Activated CD4-positive, CD25-positive, alpha-beta regulatory T cell (primary cell): ENCODE measurements at places on chromosomes 5 and 9.

- DNase-seq = no peak
These were observed 281.3 kb downstream of the ARHGAP26 start for GRCh38 chr5:143051244-143052058.

GRCh38 chr9:96565671-96566497 lies 53.8 kb downstream of the CDC14B start:
- DNase-seq = no peak

DNA sequence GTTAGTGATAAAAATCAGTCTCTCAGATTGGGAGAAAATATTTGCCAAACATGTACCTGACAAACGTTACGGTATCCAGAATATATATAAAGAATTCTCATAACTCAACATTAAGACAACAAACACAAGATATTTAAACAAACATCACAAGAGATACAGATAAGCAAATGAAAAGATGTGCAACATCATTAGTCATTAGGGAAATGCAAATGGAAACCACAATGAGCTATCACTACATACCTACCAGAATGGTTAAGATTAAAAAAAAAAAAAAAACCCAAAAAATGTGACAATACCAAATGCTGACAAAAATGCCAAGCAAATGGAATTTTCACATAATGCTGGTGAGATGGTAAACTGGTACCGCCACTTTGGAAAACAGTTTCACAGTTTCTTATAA lies 15.4 kb downstream of the CERT1 start:
- DNase-seq = no peak

DNA sequence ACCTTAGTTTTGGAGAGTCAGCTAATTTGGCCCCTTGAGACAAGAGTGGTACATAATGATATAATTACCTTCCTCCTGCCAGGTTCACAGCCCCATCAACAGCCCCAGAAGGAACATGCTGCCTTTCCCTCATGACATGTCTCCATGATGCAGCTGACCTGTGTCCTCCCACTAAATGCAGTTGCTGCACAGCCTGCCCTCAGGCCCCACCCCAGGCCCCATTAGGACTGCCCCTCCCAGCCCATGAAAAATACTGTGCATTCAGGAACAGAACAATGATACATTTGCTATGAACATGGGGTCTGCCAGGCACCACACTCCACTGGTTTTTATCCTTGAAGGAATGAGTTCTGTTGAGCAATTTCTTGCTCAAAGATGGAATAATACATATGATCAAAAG lies 176.4 kb downstream of the C5orf15 start:
- DNase-seq = no peak

DNA sequence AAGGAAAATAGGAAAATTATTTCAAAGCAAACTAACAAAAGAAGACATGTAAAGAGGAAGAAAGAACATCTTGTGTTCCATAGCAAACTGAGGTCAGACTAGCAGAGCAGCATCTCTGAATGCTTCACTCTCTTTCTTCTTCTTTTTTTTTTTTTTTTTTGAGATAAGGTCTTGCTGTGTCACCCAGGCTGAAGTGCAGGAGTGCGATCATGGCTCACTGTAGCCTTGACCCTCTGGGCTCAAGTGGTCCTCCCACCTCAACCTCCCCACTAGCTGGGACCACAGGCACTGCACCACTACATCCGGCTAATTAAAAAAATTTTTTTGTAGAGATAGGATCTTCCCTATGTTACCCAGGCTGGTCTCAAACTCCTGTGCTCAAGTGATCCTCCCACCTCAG lies 36.6 kb downstream of the MELK start:
- DNase-seq = no peak

DNA sequence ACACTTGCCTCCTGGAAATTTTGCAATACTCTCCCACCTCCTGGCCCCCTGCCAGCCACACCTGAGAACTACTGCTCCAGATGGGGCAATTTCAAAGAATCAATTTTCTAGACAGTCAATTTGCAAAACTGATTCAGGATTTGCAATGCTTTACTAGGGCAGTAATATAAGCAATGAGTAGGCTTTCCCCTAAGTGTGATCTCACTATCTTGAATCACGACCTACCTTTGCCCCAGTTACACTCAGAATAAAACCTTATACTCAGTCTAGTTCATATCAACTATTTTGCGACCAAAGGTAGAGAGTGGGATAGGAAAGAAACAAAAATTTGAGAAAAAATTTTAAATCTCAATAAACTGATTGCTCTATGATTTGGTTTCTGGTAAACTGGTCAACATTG lies 54.4 kb downstream of the DROSHA start:
- no peak for DNase-seq

- no peak for DNase-seq
These were observed 8.5 kb downstream of the GIN1 start for GRCh38 chr5:103111468-103111867.

DNA sequence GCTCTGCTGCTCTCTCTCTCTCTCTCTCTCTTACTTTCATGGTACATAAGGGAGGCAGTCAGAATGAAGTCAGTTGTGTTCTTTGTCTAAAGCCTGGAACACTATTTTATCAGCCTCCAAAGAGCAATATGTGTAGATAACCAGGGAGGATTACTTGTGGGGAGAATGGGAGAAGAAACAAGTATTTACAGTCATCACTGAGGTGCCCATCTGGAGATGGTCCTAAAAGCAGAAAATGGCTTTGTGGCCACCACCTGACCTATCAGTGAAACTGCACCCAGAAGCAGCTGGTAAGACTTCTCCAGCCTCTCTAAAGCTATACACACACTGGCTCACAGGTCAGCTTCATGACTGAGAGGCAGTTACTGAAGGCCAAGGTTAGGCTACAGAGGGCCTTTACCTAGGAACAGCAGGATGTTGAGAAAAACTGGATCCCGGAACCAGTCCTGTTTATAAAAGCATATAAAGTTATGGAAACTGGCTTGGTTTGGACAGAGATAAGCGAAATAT lies 75.1 kb downstream of the MRPS27 start:
- DNase-seq = no peak

DNA sequence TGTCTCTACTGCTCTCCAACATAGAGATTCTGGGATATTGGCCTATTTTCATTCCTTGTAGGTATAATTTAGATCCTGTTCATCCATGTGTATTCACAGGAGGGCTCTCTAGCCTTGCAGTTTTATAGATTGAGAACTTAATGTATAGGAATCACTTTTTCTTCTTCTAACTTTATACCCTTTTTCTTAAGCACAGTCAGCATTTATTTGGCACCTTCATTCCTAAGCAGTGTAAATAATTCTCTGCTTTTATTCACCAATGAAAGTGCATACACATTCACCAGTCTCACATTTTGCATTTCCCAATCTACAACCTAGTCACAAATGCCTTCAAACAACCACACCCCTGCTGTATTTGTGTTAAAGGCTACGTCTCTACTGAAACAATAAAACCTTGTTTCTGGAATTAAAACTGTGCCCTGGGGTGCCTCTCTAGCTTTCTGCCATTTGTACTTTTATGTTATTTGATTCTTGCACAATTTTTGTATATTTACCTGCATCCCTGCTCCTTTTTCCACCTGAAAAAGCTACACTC lies 49.3 kb downstream of the NREP start:
- DNase-seq = no peak

GRCh38 chr5:125337294-125337693 lies 590.9 kb upstream of the ZNF608 start:
- no peak for DNase-seq

DNA sequence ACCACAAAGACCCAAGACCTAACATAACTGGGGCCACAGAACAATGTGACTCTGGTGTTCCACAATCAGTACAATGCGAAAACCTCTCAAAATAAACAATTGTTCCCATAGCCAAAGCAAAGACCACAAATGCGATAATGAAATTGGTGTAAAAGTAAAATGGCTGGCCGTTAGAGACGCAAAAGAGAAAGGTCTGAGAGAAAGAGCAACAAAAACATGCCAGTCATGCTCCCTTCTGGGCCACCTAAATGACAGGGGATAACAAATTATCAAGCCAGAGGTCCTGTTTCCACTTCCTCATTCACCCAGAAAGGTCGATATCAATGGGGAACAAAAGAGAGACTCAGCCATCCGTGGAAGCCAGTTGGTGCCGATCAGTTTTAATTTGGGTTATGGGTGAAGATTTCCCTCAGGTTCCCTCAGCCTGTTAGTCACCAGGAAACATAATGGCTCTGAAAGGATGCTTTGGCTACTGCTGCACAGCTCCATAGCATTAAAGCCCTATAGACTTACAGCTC lies 9.2 kb upstream of the CFAP95 start:
- DNase-seq = no peak
